ENCODE measurements at places on chromosomes 1 and 21. TPM values are rescaled to one million over a fixed set of nuclear protein-coding genes. Genes with fewer than 3 reads are reported as not detected.

GRCh38 chr1:45051005-45051772, 39.1 kb downstream of the UROD start:
- no peak for DNase-seq

- no peak for DNase-seq
These were observed 7.5 kb upstream of the CDC14A start for GRCh38 chr1:100344774-100345173.

GRCh38 chr1:175220853-175221556, 28.4 kb upstream of the KIAA0040 start:
- no peak for DNase-seq

DNA sequence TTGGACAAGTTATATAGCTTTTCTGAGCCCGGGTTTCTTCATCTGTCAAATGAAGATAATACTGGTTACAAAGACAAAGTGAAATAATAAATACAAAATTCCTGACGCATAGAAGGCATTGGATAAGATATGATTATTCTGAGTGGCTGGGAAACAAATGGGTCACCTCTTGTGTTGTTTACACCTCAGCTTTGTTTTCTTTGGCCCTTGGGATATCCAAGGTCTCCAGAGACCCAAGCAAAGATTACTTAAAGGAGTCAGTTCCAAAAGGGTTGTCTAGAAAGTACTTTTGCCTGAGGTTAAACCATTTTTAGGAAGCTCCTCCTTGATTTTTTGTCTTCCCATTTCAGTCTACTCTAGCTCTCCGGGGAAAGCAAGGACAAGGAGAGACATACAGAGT, 9.7 kb downstream of the KHDRBS1 start:
- DNase-seq: no peak

GRCh38 chr1:219051547-219051946, 122.1 kb upstream of the LYPLAL1 start:
- DNase-seq: no peak

DNA sequence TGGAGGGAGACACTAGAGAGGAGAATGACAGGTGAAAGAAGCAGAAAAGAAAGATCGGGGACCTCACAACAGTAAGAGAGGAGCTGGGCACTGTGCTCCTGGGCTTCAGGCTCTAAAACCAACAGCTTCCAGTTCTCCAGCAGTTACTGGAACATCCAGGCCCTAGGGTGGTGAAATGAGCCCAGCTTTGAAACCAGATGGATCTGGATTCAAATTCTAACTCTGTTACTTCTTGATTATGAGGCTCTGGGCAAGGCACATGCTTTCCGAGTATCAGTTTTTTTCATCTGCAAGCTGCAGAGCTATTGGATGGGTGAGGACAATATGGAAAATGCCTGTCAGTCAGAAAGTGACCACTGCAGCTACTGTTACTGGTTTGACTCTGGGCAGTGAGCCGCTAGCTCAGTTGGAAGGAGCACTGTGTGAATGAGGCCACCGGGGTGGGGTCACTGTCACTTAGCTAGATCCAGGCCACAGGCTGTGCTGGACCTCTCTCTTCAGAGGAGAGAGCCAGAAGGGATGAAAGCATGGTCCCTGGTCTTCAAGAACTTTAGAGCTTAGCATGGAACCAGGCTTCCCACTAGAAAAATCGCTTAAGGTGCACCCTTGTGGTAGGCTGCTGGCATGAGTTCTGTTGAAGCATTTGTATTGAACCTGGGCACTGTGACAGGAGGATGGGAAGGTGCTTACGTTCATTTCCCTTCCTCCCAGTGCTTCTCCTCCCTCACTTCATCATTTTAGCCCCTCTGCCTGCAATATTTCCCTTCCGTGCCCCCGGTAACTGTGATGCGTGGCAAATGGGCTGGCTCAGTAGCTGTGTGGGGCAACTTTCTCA, 12.2 kb downstream of the PLEKHO1 start:
- no peak for DNase-seq

DNA sequence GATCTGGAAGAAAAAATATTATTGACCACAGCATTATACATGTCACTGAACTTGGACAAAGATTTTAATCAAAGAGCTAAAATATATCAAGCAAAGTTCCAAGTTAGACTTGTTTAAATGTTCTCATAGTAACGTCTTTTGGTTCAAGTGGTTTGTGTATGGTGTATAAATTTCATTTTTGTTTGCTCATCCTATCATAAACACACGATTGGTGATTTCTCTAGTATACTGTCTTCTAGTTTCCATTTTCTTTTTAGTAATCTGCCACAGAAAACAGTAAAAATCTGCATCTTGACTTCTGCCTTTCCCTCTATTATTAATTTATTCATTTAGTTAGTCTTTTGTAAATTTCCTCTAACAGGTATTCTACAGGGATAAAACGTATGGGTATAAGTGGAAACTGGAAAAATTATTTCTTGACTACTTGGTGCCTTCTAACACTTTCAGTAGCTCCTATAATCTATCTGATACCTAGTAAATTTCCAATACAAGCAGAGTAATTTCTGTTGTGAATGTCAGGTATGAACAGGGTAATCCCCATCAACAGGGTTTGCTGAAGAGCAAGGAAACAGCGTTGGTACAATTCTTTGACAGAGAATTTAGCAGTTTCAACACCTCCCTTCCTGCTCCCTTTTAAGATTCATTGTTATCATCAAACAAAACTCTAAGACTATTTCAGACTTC, 268.0 kb downstream of the PTPRC start:
- DNase-seq: no peak

NIBAN1 gene
- total RNA-seq: 4.6 TPM
